Pancreas (tissue), 10 donors: ENCODE measurements at places on chromosomes 6 and 20. TPM values are rescaled to one million over a fixed set of nuclear protein-coding genes. Genes with fewer than 3 reads are reported as not detected.

DNA sequence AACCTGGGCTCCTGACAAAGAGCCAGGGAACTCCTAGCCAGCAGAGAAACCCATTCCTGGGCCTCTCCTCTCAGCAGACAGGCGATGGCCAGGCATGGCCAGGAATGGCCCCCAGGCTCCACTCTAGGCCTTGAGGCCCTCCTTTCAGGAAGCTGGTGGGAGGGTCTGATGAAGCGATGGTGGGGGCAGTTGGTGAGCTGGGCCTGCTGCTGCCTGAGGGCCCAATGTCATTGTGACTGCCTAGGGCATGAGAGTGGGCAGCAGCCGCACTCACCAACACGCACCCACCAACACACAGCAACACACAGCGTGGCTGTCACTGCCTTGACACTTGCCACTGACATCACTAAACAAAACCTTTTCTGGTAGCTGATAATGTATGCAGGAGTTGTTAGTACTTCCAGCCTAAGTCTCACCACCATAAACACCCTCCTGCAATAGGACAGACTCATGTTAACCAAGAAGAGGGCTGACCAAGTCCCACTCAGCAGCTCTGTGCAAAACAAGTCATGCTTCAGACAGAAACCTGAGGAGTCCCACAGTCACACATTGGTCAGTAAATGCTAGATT lies 69.3 kb downstream of the ABHD12 start:
- H3K4me1 ChIP-seq, result no peaks in the 10 kb centered on the region
- no peak for DNase-seq
- H3K27ac ChIP-seq, result no peak overlapping the region
- no peak overlapping the region for H3K4me3 ChIP-seq
- peaks cover 27% of the 10 kb centered on the region for H3K36me3 ChIP-seq
- no peaks in the 10 kb centered on the region for H3K27me3 ChIP-seq

DNA sequence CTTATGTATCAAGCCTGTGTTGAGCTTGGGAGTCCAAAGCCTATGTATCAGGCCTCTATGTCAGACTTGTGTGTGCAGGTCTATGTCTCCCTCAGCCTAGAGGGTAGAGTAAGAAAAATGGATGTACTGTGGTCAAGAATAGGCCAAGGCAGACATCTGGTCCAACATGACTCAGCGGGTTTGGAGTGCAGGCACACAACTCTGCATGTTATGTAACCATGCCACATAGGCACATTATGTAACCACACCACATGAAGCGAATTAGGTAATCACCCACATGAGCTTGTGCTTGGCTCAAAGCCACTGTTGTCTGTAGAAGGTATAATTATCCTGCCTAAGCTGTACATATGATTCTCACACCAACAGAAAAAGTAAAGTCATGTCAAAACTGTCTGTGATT lies 1190.5 kb upstream of the EYS start:
- H3K4me3 ChIP-seq, result no peak overlapping the region
- DNase-seq, result no peak
- no peaks in the 10 kb centered on the region for H3K27me3 ChIP-seq
- H3K4me1 ChIP-seq, result no peaks in the 10 kb centered on the region
- H3K36me3 ChIP-seq, result no peaks in the 10 kb centered on the region

- no peak overlapping the region for H3K27ac ChIP-seq
- DNase-seq, result no peak
- no peaks in the 10 kb centered on the region for H3K36me3 ChIP-seq
- no peak overlapping the region for H3K4me3 ChIP-seq
- peaks cover 28% of the 10 kb centered on the region for H3K4me1 ChIP-seq
Observed at GRCh38 chr6:35397806-35398418, 54.2 kb upstream of the FANCE start.

- peaks cover 8% of the 10 kb centered on the region for H3K4me1 ChIP-seq
- no peaks in the 10 kb centered on the region for H3K36me3 ChIP-seq
- peak overlapping the region; percentile 51 for H3K4me3 ChIP-seq
- no peak overlapping the region for H3K27ac ChIP-seq
Observed at GRCh38 chr6:116371120-116371917, 572 bp downstream of the DSE start.

- no peaks in the 10 kb centered on the region for H3K4me1 ChIP-seq
- no peak overlapping the region for H3K27ac ChIP-seq
Observed at GRCh38 chr20:420721-421574, 12.8 kb downstream of the RBCK1 start.

GRCh38 chr20:50794181-50794845 lies 548 bp upstream of the BCAS4 start:
- H3K4me1 ChIP-seq, result peaks cover 7% of the 10 kb centered on the region
- no peak overlapping the region for H3K27ac ChIP-seq
- no peak for DNase-seq
- no peaks in the 10 kb centered on the region for H3K36me3 ChIP-seq
- H3K27me3 ChIP-seq, result no peaks in the 10 kb centered on the region
- peak overlapping the region; percentile 40 for H3K4me3 ChIP-seq

GRCh38 chr6:140269591-140270165 lies 895.2 kb upstream of the CITED2 start:
- no peak overlapping the region for H3K4me3 ChIP-seq
- H3K36me3 ChIP-seq, result no peaks in the 10 kb centered on the region
- H3K4me1 ChIP-seq, result no peaks in the 10 kb centered on the region
- DNase-seq, result no peak
- no peak overlapping the region for H3K27ac ChIP-seq

DNA sequence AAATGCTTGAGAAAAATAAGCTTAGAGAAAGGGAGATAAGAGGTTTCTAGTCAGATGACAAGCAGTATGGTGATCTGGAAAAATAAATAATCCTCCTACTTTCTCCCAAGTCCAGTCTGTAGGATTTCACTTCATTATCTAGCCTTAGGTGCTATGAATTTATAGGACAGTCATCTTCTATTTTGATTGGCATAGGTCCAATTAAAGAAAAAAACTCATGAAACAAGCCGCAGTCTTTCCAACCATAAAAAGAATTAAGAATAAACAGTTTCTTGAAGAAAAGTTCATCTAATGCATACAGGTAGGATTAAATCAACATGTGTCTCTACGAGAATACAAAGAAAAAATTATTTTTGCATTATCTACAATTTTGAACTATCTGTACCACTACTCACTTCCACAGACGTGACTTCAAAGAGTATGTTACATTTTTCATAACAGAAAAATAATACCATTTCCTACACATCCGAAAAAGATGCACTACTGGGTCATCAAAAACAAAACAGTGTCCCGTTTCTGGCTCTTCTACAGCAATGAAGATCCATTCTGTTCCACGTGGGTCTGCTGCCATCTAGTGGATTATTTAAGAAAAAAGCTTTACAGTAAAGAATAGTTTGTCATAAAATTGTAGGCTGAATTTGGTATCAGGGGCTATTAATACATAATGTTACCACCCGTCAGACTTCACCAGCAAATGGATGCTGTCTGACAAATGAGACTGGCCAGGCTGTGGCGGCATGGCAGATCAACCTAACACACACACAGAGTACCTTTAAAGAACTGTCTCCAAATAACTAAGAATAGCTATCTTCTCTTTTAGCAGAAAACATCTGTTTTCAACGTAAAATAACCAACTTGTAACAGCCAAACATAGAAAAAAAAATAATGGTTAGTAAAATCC lies 28.9 kb downstream of the STX7 start:
- no peaks in the 10 kb centered on the region for H3K36me3 ChIP-seq
- no peak overlapping the region for H3K4me3 ChIP-seq
- H3K27ac ChIP-seq, result no peak overlapping the region
- no peak for DNase-seq
- no peaks in the 10 kb centered on the region for H3K4me1 ChIP-seq

- H3K36me3 ChIP-seq, result no peaks in the 10 kb centered on the region
- no peak for DNase-seq
- H3K4me3 ChIP-seq, result no peak overlapping the region
- no peaks in the 10 kb centered on the region for H3K4me1 ChIP-seq
- no peak overlapping the region for H3K27ac ChIP-seq
Observed at GRCh38 chr20:40635971-40636370, 53.1 kb downstream of the MAFB start.

DNA sequence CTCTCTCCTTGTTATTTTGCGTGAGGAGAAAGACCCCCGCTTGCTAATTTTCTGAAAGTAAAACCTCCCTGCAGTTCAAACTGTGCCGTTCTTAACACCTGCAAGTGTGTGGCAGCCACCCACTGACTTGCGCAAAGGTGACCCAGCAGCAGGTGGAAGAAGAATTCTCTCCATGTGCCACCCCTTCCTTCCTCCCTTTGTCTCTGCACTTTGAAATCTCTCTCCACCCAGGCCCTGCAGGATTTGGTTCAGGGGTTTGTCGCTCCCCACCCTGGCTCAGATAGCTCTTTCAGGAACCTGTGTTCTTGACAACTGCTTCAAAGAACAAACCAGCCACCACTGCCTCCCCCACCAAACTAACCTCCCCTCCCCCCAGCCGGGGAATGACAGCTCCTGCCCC lies 41.4 kb downstream of the ZNF831 start:
- H3K4me1 ChIP-seq, result no peaks in the 10 kb centered on the region
- H3K36me3 ChIP-seq, result no peaks in the 10 kb centered on the region
- no peak for DNase-seq
- no peak overlapping the region for H3K27ac ChIP-seq
- no peaks in the 10 kb centered on the region for H3K27me3 ChIP-seq
- H3K4me3 ChIP-seq, result no peak overlapping the region

DNA sequence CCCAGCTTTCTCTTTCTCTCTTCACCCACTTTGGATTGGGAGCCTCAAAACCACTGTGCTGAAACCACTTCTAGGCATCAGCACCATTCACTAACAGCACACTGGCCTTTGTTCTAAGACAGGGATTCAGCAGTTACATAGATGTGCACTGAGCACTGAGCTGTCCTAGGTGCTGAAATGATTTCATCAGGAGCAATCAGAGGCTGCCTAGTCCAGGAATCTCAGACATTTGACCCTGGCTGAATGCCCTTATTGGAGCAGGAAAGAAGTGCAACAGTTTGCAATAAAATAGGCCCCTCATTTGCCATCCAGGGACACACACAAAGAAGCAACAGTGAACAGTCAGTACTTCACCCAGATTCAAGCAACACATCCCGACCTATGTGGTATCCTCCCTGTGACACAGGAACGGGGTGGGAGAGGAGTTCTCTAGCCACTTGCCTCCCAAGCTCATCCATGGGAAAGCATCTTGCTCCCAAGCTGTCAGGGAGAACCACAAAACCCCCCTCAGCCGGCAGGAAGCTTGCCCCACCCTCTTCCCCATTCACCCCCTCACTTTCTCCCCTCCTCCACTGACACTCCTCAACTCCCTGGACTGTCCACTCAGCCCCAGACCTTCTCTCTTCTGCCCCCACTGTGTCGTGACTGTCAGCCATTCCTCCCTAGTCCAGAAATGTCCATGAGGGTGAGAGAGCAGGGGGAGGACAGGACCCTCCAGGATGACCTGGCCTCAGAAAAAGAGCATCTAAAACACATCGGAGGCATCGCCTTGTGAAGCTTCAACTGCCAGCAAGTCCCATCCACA lies 304.4 kb downstream of the PREX1 start:
- H3K4me1 ChIP-seq, result no peaks in the 10 kb centered on the region
- H3K36me3 ChIP-seq, result no peaks in the 10 kb centered on the region
- H3K27me3 ChIP-seq, result no peaks in the 10 kb centered on the region
- no peak for DNase-seq
- no peak overlapping the region for H3K27ac ChIP-seq

- DNase-seq, result no peak
- no peaks in the 10 kb centered on the region for H3K27me3 ChIP-seq
- no peak overlapping the region for H3K4me3 ChIP-seq
- no peak overlapping the region for H3K27ac ChIP-seq
- H3K36me3 ChIP-seq, result no peaks in the 10 kb centered on the region
Observed at GRCh38 chr6:163337958-163338357, 76.6 kb upstream of the QKI start.

- no peaks in the 10 kb centered on the region for H3K27me3 ChIP-seq
- DNase-seq, result no peak
Observed at GRCh38 chr6:108874470-108875160, 26.4 kb downstream of the ARMC2 start.

DNA sequence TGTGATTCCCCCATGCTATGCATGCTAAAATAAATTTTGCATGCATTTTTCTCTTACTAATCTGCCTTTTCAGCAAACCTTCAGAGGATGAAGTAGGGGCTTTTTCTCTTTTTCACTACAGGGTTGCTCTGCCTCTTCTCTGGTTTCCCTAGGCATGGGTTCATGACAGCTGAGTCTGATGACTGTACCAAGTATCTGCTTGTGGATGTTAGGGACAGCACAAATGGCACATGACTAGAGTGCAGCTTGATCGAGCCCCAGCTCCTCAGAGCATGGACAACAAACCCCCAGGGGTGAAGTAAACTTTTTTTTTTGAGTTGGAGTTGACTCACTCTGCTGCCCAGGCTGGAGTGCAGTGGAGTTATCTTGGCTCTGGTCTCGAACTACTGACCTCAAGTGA lies 57.1 kb upstream of the GCM1 start:
- no peaks in the 10 kb centered on the region for H3K27me3 ChIP-seq
- H3K36me3 ChIP-seq, result no peaks in the 10 kb centered on the region
- no peak overlapping the region for H3K27ac ChIP-seq
- H3K4me1 ChIP-seq, result no peaks in the 10 kb centered on the region

DNA sequence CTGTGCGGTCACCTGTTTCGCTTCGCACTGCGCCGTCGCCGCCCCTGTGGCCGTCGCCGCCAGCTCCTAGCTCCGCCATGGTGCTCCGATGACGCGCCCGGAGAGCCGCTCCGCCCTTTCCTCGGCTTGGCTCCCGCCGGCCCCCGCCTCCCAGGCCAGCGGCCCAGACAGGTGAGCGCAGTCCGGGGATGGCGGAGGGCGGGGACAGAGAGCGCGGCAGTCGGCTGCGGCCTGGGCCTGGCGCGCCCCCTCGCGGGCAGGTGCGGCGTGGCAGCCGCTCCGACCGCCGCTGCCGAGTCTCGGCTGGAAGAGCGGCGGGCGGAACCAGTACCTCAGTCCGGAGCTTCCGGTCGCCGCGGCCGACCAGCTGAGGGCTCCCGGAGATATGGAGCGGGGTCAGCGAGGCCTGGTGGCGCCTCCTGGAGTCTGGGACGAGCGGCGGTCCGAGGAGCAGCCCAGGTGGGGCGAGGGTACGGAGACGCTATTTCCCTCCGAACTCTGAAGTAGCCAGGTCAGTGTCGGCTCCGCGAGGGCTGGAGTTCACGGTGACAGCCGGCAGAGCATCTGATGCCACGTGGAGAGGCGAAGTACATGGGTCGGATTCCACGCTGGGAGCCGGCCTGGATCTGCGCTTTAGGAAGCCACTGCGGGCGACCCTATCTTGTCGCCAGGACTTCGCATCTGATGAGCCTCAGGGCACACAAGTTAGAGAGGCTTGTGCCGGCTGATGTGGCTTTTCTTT lies at the start of gene MAP7:
MAP7 (minus strand) TSS at position 93 of the 742 bp plus-strand sequence; CDS start at position 79, 14 bp downstream.
- H3K4me3 ChIP-seq, result peak within 1 kb of the TSS; percentile 89
- H3K27ac ChIP-seq, result peak within 1 kb of the TSS; percentile 76
- H3K4me1 ChIP-seq, result peaks cover 15% of the 10 kb centered on the region
- no peaks in the 10 kb centered on the region for H3K36me3 ChIP-seq
- DNase-seq, result peak; percentile 92
- no peaks in the 10 kb centered on the region for H3K27me3 ChIP-seq

The SLC17A3 gene
- not detected for total RNA-seq

The FAM83D gene
- 0.34 TPM for total RNA-seq

The TULP4 gene
- 49.7 TPM for total RNA-seq

The SLC24A3 gene
- total RNA-seq, result 0.79 TPM

The UBD gene
- 5.2 TPM for total RNA-seq

The PTPRT gene
- total RNA-seq, result 0.67 TPM

The CRISP3 gene
- 18.4 TPM for total RNA-seq
